ENCODE measurements at places on chromosomes 7 and 10. TPM values are rescaled to one million over a fixed set of nuclear protein-coding genes. Genes with fewer than 3 reads are reported as not detected.

FLNC gene
- polyA plus RNA-seq, result not detected

SPDYE1 gene
- polyA plus RNA-seq, result not detected

DNA sequence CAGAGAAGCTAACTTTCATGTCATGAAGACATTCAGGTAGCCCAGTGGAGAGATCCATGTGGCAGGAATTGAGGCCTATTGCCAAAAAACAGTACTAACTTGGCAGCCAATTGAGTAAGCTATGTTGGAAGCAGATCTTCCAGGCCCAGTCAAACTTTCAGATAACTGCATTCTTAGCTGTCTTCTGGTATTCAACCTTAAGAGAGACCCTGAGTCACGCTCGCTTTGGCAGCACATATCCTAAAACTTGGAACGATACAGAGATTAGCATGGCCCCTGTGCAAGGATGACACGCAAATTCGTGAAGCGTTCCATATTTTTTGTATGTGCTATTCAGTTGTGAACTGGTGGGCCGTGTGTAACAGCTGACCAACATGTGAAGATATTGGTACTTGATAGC is 17.6 kb upstream of the ZNF518A start:
- no peaks in the 10 kb centered on the region for H3K4me1 ChIP-seq
- peaks cover 16% of the 10 kb centered on the region for H3K27me3 ChIP-seq
- no peaks in the 10 kb centered on the region for H3K36me3 ChIP-seq
- no peak overlapping the region for H3K27ac ChIP-seq

- no peak for DNase-seq
- H3K4me3 ChIP-seq, result no peak overlapping the region
- no peaks in the 10 kb centered on the region for H3K27me3 ChIP-seq
- no peak overlapping the region for H3K27ac ChIP-seq
- H3K4me1 ChIP-seq, result no peaks in the 10 kb centered on the region
Observed at GRCh38 chr7:92798517-92799249, 37.7 kb downstream of the CDK6 start.

- no peak overlapping the region for H3K4me3 ChIP-seq
- no peaks in the 10 kb centered on the region for H3K36me3 ChIP-seq
- no peaks in the 10 kb centered on the region for H3K27me3 ChIP-seq
- peak; percentile 31 for DNase-seq
Observed at GRCh38 chr7:101017064-101017777, 2.7 kb upstream of the MUC17 start.

- H3K4me1 ChIP-seq, result no peaks in the 10 kb centered on the region
- H3K27me3 ChIP-seq, result no peaks in the 10 kb centered on the region
- H3K27ac ChIP-seq, result no peak overlapping the region
- no peak overlapping the region for H3K4me3 ChIP-seq
- no peaks in the 10 kb centered on the region for H3K36me3 ChIP-seq
Observed at GRCh38 chr10:129710510-129710847, 243.4 kb downstream of the MGMT start.

GRCh38 chr7:42493436-42494198 is 256.6 kb upstream of the GLI3 start:
- H3K4me1 ChIP-seq, result no peaks in the 10 kb centered on the region
- no peak for DNase-seq
- H3K4me3 ChIP-seq, result no peak overlapping the region
- no peak overlapping the region for H3K27ac ChIP-seq
- no peaks in the 10 kb centered on the region for H3K27me3 ChIP-seq

- no peaks in the 10 kb centered on the region for H3K4me1 ChIP-seq
- no peaks in the 10 kb centered on the region for H3K27me3 ChIP-seq
- no peak overlapping the region for H3K27ac ChIP-seq
Observed at GRCh38 chr7:70775570-70776156, 356.3 kb upstream of the GALNT17 start.

DKK1 gene
- polyA plus RNA-seq, result 0.39 TPM

All from B cell (primary cell).